ENCODE measurements at places on chromosomes 11 and 22. TPM values are rescaled to one million over a fixed set of nuclear protein-coding genes. Genes with fewer than 3 reads are reported as not detected.

The RGL4 gene
- total RNA-seq = 2.7 TPM

The IGLL1 gene
- total RNA-seq = 0.39 TPM

The TRPM5 gene
- under 0.01 TPM for total RNA-seq

The POU2AF1 gene
- 0.10 TPM for total RNA-seq

The POU2F3 gene
- 18.7 TPM for total RNA-seq

The WEE1 gene
- 54.5 TPM for total RNA-seq
